Ovary (tissue), 10 donors: ENCODE measurements at places on chromosomes 16 and 17. TPM values are rescaled to one million over a fixed set of nuclear protein-coding genes. Genes with fewer than 3 reads are reported as not detected.

The EPOP gene
- 0.83 TPM for total RNA-seq

The AKTIP gene
- 29.9 TPM for total RNA-seq

The TBC1D26 gene
- 0.56 TPM for total RNA-seq

The NPIPA3 gene
- total RNA-seq: 0.34 TPM

The CDRT15L2 gene
- total RNA-seq: not detected

The FOXF1 gene
- 0.57 TPM for total RNA-seq

The KCTD13 gene
- total RNA-seq: 36.8 TPM

The GABARAPL2 gene
- total RNA-seq: 77.9 TPM

The CNTNAP4 gene
- total RNA-seq: 0.46 TPM

The ITGA2B gene
- 1.5 TPM for total RNA-seq

The HOXB13 gene
- not detected for total RNA-seq

The MARVELD3 gene
- 2.2 TPM for total RNA-seq

The ST6GALNAC1 gene
- 3.7 TPM for total RNA-seq

The CUEDC1 gene
- total RNA-seq: 22.9 TPM

The SRL gene
- total RNA-seq: 1.0 TPM

The CRHR1 gene
- total RNA-seq: not detected

- DNase-seq: peak; percentile 71
Observed at GRCh38 chr17:78781893-78782304, at the start of gene CYTH1. CYTH1 (minus strand) TSS chr17:78782273; CDS start chr17:78782223, 50 bp downstream.

GRCh38 chr17:48068491-48068961 lies 20.4 kb downstream of the NFE2L1 start:
- DNase-seq: no peak

DNA sequence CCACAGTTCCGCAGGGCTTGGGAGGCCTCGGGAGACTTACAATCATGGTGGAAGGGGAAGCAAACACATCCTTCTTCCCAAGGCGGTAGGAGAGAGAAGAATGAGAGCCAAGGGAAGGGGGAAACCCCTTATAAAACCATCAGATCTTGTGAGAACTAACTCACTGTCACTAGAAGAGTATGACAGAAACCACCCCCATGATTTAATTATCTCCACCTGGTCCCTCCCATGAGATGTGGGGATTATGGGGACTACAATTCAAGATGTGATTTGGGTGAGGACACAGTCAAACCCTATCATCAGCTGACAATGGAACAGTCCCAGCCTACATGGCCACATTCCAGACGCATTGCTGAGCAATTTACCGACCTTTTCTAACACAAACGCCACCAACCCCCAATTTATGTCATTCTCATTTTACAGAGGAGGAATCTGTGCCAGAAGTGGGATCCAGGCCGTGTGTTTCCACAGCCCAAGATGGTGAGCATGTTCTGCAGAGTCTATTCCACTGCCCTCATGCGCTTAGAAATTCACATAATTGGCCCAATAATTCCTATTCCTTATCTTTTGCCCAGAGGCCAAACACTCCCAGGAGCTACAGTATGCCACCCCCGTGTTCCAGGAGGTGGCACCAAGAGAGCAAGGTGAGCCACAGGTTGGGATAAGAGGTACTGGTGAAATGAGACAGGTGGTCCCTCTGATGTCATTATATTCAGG lies 17.3 kb downstream of the MILR1 start:
- no peak for DNase-seq

GRCh38 chr16:11604783-11605563 lies 18.3 kb upstream of the LITAF start:
- peak; percentile 84 for DNase-seq

DNA sequence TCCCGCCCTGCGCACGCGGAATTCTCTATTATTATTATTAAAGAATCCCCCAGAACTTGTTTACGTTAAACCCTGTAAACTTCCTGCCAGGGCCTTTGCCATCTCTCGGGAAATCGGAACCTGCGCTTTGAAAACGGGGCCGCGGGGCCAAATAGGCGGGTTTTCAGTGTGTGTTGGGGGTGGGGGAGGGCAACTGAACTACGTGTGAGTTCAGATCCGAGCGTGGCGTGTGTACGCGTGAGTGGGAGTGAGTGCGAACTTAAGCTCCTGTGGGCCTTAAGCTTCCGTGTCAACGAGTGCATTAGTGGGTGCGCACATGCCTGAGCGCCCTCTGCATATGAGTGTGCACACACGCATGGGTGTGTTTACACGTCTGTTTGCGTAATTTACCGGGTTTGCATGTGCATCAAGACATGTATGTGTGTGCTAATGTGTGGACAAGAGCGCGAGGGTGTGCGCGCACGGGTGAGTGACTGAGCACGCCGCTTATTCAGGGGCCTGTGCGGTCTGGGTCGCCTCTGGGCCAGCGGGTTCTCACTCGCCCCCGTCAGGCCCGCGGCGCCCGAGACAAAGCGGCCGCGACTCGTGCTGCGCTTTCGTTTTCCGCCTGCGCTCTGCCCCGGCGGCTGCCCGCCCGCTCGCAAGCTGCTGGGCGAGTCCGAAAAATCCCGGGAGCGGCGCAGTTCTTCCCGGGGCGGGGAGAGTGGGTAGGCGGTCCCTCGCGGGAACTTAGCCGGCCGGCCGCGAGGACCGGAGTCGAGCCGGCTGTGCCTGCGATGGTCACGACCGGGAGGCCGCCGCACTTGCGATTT lies 1.2 kb upstream of the FOXF1 start:
- peak; percentile 19 for DNase-seq

GRCh38 chr17:30838202-30838807 lies 6.5 kb downstream of the ATAD5 start:
- DNase-seq: no peak

DNA sequence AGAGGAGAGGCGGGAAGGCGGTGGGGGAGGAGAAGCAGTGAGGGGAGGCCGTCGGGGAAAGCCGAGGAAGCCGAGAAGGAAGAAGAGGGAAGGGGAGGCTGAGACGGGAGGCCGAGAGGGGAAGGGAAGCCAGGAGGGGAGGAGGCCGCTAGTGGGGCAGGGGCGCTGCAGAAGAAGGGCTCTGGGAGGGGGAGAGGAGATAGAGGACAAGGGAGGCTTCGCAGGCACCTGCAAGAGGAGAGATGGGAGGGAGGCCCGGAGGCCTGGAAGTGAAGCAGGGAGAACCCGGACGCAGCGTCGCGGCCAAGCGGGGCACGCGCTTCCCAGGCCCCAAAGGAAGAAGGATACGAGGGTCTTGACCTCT lies 2.3 kb downstream of the C17orf58 start:
- DNase-seq: no peak

- no peak for DNase-seq
Observed at GRCh38 chr16:16928532-16929109, 542.1 kb downstream of the XYLT1 start.

DNA sequence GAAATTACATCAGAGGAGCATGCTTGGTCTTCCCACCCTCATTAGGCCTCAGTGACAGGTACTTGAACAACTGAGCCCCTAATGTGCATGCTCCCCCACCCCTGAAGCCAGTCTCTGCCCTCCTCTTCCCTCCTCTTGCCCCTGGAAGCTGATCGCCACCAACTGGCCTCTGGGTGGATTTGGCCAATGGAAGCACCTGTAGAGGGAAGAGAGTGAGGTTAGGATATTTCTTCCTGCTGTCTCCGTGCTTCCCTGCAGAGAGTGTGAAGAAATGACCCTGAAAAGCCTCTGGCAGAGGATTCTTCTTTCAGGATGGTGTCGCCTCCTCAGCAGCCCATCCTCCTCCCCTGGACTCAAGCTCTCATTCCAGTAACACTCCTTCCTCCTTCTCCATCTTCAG lies 5.9 kb upstream of the CBLN1 start:
- DNase-seq: no peak

DNA sequence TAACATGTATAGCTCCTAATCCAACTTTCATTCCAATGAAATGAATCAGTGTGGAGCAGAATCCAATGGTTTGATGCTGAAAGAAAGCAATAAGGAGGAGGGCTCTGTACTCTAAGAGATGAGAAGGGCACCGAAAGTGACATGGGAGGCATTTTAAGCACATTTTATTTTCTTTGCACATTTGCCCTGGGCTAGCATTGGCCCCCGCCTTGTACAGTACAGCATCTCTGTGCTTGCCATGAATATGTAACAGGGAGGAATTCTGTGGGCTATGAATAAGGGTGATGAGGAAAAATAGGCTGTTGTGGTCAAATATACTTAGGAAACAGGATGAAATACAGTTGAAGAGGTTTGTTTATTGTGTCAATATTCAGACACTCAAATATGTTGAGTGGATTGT lies 45.2 kb upstream of the SHISA6 start:
- DNase-seq: no peak

DNA sequence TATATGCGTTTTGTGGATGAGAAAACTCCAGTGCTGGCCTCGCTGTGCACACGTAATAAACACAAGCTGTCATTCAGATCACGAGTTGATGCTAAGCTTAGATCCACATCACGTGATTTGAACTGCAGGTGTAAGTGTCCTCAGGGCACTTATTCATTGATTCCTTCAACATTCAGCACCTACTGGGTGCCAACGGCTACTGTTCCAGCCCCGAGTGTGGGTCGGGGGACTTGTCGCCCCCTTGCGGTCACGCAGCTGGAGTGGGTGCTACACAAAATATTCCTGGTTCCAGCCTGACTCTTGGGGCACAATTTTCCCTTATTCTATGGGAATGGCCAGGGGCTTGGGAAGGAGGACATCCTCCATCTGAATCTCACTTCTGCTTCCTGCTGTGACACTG lies 29.9 kb upstream of the GINS2 start:
- no peak for DNase-seq

GRCh38 chr16:52312716-52313115 lies 234.2 kb downstream of the TOX3 start:
- DNase-seq: no peak

GRCh38 chr16:65117811-65118448 lies 3.9 kb downstream of the CDH11 start:
- peak; percentile 84 for DNase-seq

DNA sequence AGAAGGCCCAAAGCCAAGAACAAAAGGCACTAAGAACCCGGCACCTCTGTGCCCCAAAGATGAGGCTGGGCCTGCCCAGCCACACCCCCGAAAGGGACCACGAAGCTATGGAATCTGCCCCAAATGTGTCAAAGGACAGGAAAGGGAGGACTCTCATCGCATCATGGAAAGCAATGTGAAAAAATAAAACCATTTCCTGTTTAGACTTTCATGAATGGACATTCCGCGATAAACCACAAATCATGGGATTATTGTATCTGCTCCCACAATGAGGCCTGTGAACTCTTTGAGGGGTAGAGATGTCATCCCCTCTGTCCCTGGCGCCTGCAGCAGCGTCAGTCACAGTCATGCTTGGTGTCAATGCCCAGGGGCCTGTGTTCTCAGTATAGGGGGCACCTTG lies 135.0 kb downstream of the COPRS start:
- no peak for DNase-seq

GRCh38 chr17:64499805-64500486 lies 3.1 kb upstream of the POLG2 start:
- DNase-seq: no peak

GRCh38 chr17:36182176-36183000 lies 6.0 kb upstream of the TBC1D3B start:
- no peak for DNase-seq

- no peak for DNase-seq
Observed at GRCh38 chr16:57882792-57883191, 80.5 kb upstream of the KIFC3 start.

GRCh38 chr16:48282636-48283263 lies 35.4 kb upstream of the ABCC11 start:
- DNase-seq: no peak

- peak; percentile 19 for DNase-seq
Observed at GRCh38 chr16:89705006-89705405, 3.5 kb upstream of the SPATA2L start.

- DNase-seq: no peak
Observed at GRCh38 chr17:47864791-47865216, 13.8 kb upstream of the SP6 start.

- DNase-seq: no peak
Observed at GRCh38 chr16:70493802-70494201, 29.6 kb downstream of the COG4 start.

DNA sequence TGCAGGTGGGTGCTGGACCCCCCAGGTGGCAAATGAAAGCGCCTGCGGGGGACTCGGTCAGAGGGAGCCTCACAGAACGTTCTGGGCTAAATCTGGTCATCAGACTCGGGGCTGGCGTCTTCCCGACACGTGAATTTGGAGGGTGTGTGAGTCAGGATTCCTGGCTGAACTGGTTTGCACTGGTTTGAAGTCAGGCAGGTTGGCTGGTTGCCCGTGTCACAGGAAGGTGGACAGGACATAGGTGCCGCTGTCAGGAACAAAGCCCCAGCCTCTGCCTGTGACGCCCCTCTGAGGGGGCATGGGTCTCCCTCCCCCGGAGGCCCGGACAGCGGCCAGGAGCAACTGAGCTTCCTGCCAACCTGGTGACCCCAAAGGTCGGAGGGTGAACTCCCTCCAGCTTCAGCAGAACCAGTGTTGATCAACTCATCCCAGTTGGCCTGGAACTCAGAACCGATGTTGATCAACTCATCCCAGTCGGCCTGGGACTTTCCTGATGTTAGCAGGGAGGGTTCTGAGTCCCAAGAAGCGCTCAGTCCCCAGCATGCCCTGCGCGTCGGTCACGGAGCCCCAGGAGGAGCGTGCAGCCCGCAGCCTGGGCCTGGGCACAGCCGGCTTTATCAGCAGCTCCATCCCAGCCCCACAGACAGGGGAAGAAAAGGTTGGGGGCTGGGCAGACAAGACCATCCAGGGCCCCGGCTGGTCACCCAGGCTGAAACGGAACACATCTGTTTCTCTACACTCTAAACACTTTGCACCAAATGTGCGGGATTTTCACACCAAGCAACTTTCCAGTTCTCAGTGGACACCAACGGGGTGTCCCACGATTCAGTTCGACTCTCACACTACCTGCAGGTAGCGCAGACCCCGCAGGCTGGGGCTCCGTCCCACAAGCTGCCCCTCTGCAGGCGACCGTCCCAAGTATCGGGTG lies 14.4 kb upstream of the METRNL start:
- peak; percentile 29 for DNase-seq

GRCh38 chr16:56347166-56347565 lies 78.2 kb downstream of the AMFR start:
- no peak for DNase-seq

GRCh38 chr17:28897769-28898526 lies 415 bp upstream of the FLOT2 start:
- no peak for DNase-seq

GRCh38 chr16:66432429-66432828 lies 5.3 kb downstream of the BEAN1 start:
- DNase-seq: no peak

GRCh38 chr17:27481327-27481726 lies 25.1 kb downstream of the KSR1 start:
- no peak for DNase-seq

- peak; percentile 51 for DNase-seq
Observed at GRCh38 chr16:8956265-8957062, 7.2 kb downstream of the USP7 start.

DNA sequence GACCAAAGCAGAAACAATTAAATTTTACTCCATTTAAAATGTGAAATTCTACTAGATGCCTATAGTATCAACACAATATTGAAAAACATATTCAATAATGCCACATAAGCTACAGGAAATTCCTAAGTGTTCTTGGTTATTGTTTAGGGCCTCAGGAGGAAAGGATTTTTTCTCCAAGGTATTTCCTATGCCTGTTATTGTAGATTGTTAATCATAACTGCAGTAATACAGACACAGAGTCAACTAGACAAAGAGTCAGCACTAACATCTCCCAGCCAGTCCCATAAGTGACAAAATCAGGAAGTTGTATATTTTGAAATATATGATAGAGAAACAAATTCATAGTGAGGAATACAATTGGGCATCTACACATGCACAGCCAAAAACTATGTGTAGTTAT lies 782.7 kb upstream of the KIF2B start:
- DNase-seq: no peak
